Activated CD8-positive, alpha-beta memory T cell treated with anti-CD3 and anti-CD28 coated beads for 36 hours (primary cell): ENCODE measurements at places on chromosomes 3 and 15. TPM values are rescaled to one million over a fixed set of nuclear protein-coding genes. Genes with fewer than 3 reads are reported as not detected.

Gene EPHB3
- not detected for total RNA-seq

Gene SLC22A13
- total RNA-seq = 0.23 TPM

Gene SLC9C1
- not detected for total RNA-seq

Gene TJP1
- not detected for total RNA-seq

Gene RETNLB
- total RNA-seq = not detected

Gene TM4SF4
- not detected for total RNA-seq
